ENCODE measurements at places on chromosomes 2 and 18.

GRCh38 chr18:497688-498087 is 2.8 kb downstream of the COLEC12 start:
- no peak for DNase-seq

- no peak for DNase-seq
Observed at GRCh38 chr18:77223653-77224052, 26.0 kb upstream of the GALR1 start.

DNA sequence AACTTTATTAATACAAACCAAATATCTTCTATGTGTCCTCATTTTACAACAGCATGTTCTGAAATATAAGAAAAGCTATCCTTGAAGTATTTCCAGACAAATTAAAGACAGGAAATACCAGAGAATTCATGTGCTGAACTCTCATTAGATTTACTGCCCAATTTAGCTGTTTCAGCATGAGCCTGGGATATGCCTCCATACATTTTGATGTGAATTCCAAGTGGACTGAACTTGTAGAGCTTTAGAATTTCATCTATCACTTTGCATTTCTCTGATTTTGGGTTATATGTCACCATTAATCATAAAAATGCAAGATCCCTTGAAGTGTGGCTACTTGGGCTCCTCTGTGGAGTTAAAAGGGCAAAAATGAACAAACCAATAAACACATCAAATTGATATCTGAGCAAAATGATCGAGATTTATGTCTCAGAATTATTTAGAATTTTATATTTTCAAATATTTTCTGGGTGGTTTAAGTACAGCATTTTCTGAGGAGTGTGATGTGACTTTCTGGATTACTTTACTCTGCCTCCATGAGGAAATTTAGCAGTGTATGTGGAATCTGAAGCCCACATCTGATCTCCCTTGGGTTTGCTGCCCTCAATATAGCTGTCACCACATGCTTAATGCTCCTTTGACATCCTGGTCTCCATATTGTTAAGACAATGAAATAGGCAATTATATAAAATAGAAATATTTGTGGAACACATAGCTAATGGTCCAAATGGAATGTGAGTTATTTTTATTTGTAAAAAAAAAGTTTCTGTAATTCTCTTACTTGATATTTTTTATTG is 206.6 kb upstream of the RBMS1 start:
- DNase-seq = no peak

GRCh38 chr2:224427471-224427870 is 25.6 kb upstream of the FAM124B start:
- DNase-seq = no peak

DNA sequence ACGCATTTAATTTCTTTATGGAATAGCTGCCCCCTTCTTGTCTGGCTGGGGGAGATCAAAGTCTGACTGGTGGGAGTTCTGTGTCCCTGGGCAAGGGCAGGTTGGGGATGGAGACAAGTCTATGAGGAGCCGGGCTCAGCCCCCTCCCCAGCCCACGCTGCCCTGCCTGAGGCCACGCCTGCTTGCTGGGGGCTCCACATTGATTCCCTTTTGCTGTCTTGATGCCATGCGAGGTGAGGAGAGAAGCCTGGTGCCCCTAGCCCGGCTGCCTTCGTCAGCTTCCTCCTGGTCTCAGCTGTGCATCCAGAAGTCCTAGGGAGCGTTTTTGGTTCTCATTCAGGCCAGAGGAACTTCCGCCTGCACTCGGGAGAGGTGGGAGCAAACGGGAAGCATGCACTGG is 247.9 kb downstream of the NDUFA10 start:
- no peak for DNase-seq

- no peak for DNase-seq
Observed at GRCh38 chr2:66987733-66988132, 409.4 kb upstream of the ETAA1 start.

- DNase-seq = no peak
Observed at GRCh38 chr18:79508565-79509535, 113.1 kb downstream of the NFATC1 start.

GRCh38 chr2:119106301-119106897 is 52.2 kb downstream of the C1QL2 start:
- no peak for DNase-seq

DNA sequence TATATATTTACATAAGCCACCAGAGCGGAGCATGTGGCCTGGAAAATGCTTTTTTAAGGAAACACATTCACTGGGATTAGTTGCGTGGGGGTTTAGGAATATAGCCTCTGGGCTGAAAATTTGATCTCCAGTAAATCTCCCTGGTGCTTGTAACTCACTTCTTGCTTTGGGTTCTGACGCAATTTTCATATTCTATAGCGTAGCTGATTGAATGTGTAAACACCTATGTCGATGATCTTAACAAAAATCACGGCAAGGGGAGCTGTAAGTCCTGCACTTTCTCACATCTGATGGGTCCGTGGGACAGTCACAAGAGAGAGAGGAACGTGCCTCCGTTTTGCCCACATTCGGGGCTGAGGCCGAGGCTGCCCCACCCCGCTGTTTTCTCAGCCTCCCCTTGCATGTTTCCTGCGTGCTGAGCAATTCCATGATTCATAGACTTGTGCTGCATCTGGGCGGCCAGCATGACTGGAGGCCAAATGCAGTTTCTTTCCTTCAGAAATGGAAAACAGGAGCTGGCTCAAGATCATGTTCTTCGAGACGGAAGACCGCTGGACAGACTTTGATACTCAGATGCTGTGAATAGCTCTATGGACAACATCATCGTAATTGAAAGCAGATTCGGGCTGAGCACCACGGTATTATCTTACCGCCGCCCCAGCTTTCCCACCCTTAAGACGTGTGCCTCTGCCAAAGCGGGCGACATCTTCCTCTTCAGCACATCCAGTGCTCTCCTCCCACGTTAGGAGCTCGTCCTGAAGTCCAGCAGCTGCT is 109.2 kb downstream of the TMEM18 start:
- DNase-seq = no peak

DNA sequence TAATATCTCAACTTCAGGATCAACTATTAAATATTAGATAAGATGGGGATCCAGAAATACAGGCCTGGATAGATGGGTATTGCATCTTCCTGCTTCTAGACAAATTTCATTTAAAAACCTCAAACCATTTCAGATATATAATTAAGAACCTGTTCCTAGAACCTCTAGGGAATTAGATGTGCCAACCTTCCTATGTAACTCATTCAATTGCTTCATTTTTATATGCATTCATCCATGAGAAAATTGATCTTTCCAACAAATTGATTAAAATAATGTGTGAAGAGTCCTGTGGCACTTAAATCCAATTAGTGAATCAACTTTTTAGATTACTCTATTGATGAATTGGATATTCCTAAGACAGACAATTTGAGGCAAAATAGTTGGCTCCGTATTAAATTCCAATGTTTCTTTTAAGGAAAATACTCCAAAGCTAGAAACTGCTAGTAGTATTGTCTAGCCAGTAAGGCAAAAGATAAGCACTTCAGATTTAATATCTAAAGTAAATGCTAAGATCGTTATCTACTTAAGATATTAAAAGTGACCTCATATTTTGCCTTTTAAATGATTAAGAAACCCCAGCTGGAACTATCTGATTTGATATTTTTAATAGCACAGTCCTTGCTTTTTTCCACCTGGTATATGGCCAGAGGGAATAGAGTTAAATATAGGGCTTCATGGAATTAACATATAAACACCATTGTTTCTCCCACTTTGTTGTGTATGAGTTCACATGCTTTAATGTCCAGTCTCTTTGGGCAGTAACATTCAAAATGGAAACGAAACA is 35.8 kb downstream of the DARS1 start:
- no peak for DNase-seq

DNA sequence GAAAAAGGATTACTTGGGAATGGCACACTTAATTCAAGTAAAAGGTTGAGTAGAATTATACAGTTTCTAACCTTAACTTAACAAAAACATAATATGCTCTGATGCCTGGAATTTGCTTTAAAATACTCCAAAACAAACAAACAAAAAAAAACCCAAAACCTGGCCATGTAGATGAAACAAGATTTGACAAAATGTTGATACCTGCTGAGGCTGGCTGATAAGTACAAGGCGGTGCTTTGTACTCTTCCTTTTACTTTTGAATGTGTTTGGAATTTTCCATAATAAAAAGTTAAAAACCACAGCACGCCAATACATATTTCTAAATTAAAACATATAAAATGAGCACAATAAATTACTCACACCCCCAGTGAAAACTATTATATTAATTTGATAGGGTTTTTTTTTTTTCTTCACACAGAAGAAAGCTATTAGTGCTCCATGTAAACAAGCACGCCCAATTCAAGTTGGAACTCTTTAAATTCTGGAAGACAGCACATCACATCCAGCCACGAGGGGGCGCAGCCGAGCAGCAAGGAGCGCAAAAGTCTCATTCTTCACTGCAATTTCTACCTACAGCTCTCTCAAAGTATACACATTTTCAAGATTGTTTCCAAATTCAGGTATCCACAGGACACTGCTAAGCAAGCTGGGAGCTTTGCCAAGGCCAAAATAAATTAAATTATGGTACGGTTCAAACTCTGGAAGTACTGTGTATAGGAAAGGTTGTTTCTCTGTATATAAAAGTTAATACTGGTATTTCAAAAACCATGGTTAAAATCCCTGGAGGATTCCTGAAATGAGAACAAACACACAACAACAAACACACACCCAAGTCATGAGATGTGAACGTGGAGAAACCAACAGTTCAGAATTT is 7.5 kb downstream of the SERTAD2 start:
- DNase-seq = peak; percentile 91

GRCh38 chr2:141468761-141469160 is 662.1 kb downstream of the LRP1B start:
- no peak for DNase-seq

DNA sequence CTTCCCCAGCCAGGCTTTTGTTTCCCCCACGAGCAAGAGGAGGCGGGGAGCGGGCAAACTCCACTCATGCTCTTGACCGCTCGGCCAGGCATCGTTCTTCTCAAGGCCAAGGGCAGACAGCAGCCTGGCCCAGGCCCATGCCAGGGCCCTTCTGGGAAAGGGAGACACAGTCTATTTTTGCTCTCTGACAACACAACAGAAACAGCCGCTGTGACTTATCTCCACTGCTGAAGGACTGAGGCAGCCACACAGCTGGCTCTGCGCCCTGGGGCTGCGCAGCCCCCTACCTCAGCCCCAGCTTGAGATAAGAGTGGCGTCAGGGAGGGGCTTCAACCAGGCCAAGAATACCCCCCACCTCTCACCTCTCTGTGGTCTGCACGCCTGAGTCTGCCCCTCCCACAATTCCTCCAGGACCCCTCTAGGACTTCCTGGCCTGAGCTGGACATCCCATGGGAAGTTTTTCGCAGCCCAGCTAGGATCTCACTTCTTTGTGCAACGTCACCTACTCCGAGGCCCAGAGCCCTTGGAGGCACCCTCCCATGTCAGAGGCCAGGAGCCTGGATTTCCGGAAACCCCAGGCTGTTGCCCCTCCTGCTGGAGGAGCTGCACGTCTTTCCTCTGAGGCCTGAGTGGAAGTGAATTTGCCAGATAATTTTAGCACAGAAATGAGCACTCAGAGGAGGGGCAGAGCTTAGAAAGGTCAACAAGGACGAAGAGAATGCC is 118.9 kb upstream of the OTOS start:
- DNase-seq = no peak

- DNase-seq = no peak
Observed at GRCh38 chr2:1715184-1716013, 28.9 kb downstream of the PXDN start.

DNA sequence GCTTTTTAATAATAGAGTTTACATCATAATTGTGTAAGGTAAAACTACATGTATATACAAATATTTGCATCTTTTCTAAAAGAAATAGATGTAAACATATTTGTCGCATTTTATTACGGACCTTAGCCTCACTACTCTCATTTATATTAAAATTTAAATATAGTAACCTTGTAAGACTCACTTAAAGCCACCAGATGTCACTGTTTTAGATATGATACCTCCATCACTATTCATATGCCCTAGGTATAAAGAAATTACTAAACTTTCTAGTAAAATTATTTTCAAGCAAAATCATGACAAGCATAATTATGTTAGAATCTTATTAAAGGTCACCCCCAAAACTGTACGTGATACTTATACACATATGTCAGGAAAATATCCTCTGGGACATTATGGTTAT is 674.3 kb upstream of the REG3G start:
- no peak for DNase-seq

DNA sequence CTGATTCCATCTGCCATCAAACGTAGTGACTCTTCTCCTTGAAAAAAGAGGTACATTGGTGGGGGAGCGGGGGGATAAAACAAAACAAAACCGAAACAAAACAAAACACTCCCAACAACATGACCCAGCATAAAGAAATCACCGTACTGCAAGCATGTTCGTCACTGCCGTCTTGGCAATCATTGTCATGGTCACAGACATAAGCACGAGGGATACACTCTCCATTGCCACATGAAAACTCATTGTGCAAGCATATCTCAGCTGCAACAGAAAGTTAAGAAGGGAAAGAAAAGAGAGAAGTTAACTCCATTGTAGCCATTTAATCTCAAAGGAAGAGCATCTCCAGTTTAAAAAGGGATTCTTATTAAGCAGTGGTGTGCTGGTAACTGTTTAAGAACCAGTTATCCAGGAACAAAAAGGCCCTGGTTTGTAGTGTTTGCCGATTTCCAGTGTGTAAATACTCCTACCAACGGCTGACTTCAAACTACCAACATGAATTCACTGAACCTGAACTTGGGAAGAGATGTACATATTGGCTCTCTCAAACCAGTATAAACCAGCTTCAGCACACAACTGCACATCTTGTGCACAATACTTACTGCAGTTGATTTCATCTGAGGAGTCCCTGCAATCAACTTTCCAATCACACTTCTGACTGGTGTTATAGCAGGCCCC is 68.2 kb downstream of the LRP2 start:
- DNase-seq = no peak

DNA sequence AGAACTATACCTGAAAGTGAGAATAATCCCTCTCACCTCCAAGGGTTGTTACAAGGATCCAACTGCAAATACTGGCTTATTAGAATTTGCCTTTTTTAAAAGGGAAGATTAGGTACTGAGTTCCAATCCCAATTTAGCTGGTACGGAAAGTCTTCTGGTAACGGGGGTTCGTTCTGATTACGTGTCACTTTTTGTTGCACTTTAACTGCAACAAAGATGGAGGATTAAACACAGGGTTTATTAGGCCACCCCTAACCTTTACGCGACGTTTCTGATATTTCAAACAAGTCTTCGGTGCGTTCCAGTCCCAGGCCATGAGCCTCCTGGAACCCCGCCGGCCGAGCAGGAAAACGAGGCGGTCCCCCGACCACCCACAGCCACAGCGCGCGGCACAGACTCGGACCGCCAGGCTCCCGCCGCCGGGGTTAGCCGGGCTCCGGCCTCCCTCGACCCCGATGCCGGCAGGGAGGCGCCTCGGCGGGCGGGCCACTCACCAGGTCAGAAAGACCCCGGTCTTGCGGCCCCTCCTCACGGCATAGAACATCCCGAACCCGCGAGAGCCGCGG is 411 bp downstream of the RNASEH1 start:
- no peak for DNase-seq

All from naive thymus-derived CD8-positive, alpha-beta T cell (primary cell).